ENCODE measurements at places on chromosomes 4 and X.

- DNase-seq: no peak
These were observed 193.5 kb downstream of the MAD2L1 start for GRCh38 chr4:119873132-119873531.

- no peak for DNase-seq
These were observed 110.6 kb upstream of the ITM2A start for GRCh38 chrX:79477691-79478090.

- no peak for DNase-seq
These were observed 234.3 kb downstream of the LAS1L start for GRCh38 chrX:65300104-65300809.

GRCh38 chr4:154082760-154083535, 294.1 kb upstream of the SFRP2 start:
- no peak for DNase-seq

- DNase-seq: no peak
These were observed 130.8 kb upstream of the IL1RAPL2 start for GRCh38 chrX:104435249-104435648.

DNA sequence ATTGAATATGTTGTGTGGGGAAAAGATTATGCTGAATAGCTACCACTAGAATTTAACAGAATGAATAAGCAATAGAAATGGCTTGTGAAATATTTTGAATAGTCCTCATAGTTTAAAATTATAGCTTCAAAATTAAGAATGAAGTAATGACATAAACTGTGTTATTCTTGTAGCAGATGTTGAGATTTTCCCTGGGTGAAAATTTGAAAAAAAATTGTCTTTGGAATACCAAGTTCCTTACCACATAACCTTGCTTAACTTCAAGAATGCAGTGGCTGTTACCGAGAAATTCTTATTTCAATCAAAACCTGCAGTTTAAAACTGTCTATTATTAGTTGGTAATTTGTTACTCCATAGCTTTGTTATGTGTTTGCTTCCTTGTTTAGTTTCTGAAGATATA, 1268.6 kb downstream of the RAPGEF2 start:
- DNase-seq: no peak

DNA sequence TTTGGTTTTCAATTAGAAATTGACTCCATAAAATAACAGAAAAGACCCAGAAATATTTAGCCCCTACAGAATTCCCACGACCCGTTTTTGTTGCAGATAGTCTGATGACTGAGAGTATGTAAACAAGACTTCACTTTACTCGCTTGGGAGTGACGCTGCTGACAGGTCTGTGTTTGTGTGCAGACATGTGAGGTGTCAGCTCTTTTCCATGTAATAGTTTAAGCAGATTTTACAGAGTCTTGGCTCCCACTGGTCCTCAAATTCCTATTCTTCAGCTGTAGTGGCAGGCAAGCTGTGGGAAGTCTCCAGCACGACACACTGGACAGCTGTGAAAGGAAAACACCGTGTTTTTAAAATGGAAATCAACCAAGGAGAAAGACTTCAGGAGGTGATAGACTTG, 455.7 kb downstream of the GABRG1 start:
- no peak for DNase-seq

DNA sequence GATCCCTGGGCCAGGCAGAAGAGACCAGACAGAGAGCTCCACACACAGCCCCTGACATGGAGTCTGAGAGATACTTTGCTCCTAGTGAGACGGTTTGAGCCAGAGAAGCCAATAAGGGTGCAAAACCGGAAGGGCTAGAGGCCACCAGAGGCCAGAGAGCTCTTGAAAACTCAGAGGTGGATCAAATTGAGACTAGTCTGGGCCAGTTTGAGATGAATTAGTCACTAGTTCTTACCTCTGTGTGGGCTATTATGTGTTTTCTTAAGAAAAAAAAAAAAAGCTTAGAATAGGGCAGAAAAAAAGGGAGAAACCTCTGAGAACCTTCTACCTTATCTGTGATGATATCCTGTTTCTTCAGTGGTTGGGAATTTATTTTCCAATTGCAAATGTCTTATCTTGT, 110.4 kb upstream of the EDNRA start:
- peak; percentile 63 for DNase-seq

- DNase-seq: no peak
These were observed 52.9 kb downstream of the PGRMC1 start for GRCh38 chrX:119288890-119289393.

GRCh38 chr4:4595252-4595651, 53.4 kb upstream of the STX18 start:
- DNase-seq: no peak

GRCh38 chrX:148159796-148160195, 178.7 kb downstream of the FMR1NB start:
- DNase-seq: peak; percentile 2

DNA sequence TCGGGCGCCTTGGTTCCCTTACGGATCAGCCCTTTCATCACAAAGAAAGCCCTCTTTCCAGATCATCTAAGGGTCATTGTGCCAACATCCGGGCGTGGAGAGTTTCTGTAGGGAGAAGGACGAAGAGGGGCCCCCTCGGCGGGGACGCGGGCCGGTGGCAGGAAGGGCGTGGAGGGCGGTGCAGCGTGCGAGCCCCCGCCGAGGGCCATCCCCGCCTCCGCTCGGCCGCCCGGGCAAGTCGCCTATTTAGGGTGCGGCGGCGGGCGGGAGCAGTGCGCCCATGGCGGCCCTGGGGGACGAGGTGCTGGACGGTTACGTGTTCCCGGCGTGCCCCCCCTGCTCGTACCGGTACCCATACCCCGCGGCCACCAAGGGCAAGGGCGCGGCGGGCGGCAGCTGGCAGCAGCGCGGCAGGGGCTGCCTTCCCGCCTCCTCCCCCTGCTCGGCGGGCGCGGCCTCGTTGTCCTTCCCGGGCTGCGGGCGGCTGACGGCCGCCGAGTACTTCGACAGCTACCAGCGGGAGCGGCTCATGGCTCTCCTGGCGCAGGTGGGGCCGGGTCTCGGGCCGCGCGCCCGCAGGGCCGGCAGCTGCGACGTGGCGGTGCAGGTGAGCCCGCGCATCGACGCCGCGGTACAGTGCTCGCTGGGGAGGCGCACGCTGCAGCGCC, at the start of gene ZAR1:
Gene ZAR1, plus strand, starts transcription at position 241 of the 668 bp plus-strand sequence. Its CDS starts 40 bp downstream, at position 281.
- no peak for DNase-seq

- no peak for DNase-seq
These were observed 164.2 kb downstream of the CBR4 start for GRCh38 chr4:168845897-168846296.

DNA sequence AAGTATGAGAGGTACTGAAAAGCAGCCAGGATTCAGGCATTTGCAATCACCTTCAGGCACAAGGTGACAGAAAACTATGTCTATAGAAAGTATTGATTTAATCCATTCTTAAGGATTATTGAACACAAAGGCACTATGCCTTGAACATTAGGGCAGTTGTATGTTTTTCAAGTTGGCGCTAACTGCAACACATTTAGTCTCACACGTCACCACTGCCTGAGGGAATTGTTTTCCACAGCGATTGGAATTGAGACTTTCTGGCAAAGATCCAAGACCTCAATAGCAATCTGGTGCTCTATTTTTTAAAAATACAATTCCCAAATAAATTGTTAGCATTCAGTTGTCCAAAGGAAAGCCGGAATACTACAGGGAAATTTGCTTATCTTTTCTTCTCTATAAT, 52.7 kb upstream of the FTHL17 start:
- DNase-seq: no peak
